Thymus (tissue), 14 donors: ENCODE measurements at places on chromosomes 12 and 14. TPM values are rescaled to one million over a fixed set of nuclear protein-coding genes. Genes with fewer than 3 reads are reported as not detected.

DNA sequence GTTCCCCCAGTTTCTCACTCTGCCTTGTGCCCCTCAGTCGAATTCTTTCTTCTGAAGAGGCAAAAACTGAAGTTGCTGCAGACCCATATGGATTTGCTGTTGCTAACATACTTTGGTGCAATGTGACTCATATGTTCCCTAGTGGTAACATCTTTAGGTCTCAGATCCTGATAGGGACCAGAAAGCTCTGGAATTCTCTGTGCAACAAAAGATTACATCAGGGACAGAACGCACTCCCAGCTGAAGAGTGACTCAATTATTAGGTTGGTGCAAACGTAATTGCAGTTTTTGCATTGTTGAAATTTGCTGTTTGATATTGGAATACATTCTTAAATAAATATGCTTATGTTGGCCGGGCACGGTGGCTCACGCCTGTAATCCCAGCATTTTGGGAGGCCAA, 8.2 kb upstream of the DHRS2 start:
- DNase-seq, result no peak
- no peak overlapping the region for H3K27ac ChIP-seq
- H3K4me1 ChIP-seq, result no peaks in the 10 kb centered on the region
- H3K27me3 ChIP-seq, result no peaks in the 10 kb centered on the region

- no peak overlapping the region for H3K27ac ChIP-seq
- H3K4me3 ChIP-seq, result no peak overlapping the region
- H3K36me3 ChIP-seq, result no peaks in the 10 kb centered on the region
Observed at GRCh38 chr14:30533126-30533525, 25.8 kb upstream of the G2E3 start.

DNA sequence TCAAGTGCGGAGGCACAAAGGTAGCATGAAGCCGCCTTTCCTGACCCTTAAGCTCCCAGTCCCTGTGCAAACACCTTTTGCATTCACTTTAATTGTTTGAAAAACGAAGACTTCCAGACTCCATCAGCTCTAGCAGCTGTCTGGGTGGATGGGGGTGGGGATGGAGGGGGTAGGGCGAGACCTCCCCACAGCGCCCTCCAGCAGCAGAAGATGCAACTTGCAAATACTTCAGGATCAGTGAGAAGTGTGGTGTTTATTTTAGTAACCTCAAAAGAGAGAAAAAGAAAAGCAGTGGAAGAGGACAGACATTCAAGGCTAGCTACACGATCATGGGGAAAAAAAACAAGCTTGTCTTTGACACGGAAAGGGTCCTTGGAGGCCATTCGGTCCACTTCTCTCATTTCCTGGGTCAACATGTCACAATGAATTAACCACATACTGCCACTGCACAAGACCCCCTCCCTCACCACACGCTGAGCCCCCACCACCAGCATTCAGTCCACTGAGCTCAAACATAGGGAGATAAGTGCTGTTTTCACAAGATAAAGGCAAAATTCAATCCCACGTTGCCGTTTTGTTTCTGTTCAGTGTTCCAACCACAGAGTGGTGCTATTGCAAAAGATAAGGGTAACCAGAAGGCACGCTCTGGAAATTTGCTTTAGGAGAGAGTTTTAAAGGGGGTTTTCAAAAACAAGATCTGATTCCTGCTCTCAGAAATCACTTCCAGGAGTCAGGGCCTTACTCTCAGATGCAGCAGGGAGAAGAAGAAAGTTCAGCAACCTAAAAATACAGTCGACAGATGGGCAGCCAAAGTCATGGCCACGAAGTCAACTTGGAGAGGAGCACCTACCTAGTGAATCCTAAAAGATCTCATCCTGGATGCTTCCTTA, 3.3 kb upstream of the NTF3 start:
- H3K4me3 ChIP-seq, result no peak overlapping the region
- no peak overlapping the region for H3K27ac ChIP-seq
- no peaks in the 10 kb centered on the region for H3K36me3 ChIP-seq
- H3K27me3 ChIP-seq, result peaks cover 47% of the 10 kb centered on the region

DNA sequence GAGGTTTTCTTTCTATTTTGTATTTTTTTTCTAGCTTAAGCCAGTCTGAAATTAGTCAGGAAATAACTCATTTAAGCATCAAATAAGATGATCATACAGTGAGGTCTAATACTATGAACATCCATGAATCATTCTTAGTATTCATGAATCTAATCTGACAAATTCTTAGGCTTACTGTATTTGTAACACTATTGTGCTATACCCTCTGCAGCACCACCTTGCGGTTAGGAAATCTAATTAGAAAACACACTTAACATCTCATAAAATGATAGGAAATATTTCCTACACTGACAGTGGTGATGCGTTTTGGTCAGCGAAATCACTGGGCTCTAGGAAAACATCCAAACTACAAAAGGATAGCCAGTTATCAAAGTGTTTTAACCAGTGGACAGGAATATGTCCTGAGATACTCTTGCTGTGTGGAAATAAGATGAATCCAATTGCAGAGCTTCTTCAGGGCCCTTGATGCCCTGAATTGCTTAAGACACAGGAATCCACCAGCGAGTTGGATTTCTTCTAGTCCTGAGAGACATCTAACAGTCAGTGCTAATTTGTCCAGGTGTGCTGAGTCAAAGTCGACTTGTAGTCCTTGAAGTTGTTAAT, 109.3 kb upstream of the MYF6 start:
- DNase-seq, result no peak
- H3K36me3 ChIP-seq, result no peaks in the 10 kb centered on the region
- H3K27ac ChIP-seq, result no peak overlapping the region
- H3K4me1 ChIP-seq, result no peaks in the 10 kb centered on the region

- no peaks in the 10 kb centered on the region for H3K36me3 ChIP-seq
- H3K27me3 ChIP-seq, result no peaks in the 10 kb centered on the region
- DNase-seq, result no peak
- H3K4me1 ChIP-seq, result no peaks in the 10 kb centered on the region
- H3K4me3 ChIP-seq, result no peak overlapping the region
Observed at GRCh38 chr12:124720681-124721500, 142.8 kb downstream of the SCARB1 start.

DNA sequence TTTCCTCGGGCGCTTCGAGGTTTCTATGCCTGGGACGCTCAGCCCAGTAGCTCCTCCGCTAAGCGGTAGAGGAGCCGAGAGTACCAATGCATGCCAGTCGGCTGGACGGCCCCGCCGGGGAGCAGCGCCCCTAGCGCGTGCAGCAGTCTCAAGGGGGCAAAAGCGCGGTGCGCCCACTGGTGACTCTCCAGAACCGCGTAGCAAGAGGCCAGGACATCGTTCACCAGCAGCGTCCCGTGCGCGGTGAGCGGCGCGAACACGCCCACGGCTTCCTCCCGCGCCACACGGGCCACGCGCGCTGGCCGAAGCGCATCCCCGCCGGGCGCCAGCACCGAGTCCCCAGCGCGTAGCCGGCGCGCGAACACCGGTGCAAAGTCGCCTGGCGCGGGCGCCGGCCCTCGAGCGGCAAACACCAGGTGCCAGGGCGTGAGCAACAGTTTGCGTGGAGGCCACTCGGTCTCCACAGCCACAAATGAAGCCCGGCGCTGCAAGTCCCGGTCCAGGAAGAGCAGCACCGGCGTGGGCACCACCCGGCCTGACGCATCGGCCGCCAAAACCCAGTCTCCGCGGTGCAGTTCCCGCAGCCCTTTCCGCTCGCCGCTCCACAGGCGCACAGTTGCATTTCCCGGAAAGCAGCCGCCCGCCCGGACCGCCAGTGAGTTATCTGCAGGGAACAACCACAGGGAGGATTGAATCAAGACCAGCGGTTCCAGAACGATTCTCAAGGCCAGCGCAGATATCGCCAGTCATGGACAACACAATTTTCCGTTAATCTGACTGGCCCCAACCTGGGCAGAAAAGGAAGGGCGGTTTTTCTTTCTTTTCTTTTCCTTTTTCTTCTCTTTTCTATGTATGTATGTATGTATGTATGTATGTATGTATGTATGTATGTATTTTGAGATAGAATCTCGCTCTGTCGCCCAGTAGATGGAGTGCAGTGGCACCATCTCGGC, 4.5 kb downstream of the DHH start:
- H3K27me3 ChIP-seq, result peaks cover 64% of the 10 kb centered on the region
- H3K4me1 ChIP-seq, result peaks cover 16% of the 10 kb centered on the region
- no peak overlapping the region for H3K4me3 ChIP-seq
- no peak for DNase-seq
- no peaks in the 10 kb centered on the region for H3K36me3 ChIP-seq

DNA sequence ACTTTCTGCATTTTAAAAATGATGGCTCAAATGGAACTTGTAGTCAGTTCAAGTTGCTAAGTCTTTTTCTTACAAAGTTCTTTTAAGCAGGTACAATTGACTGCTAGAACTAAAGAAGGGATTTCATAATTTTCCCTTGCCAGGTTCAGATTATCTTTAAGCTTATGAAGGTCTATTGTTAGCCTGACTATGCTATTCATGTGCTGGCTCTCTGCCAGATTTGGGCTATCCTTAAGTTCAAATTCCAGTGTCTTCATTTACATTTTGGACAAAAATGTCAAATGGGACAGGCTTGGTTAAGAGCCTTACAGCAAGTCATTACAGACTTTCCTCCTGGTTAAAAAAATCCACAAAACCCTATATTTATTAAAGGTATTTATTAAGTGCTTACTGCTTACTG, 42.3 kb downstream of the INSM2 start:
- H3K27me3 ChIP-seq, result no peaks in the 10 kb centered on the region
- H3K27ac ChIP-seq, result no peak overlapping the region
- no peak overlapping the region for H3K4me3 ChIP-seq
- no peak for DNase-seq
- H3K4me1 ChIP-seq, result no peaks in the 10 kb centered on the region

GRCh38 chr12:66662179-66662578, 16.7 kb downstream of the GRIP1 start:
- no peaks in the 10 kb centered on the region for H3K36me3 ChIP-seq
- no peak overlapping the region for H3K4me3 ChIP-seq
- H3K27me3 ChIP-seq, result no peaks in the 10 kb centered on the region
- H3K4me1 ChIP-seq, result no peaks in the 10 kb centered on the region
- DNase-seq, result no peak
- H3K27ac ChIP-seq, result no peak overlapping the region

DNA sequence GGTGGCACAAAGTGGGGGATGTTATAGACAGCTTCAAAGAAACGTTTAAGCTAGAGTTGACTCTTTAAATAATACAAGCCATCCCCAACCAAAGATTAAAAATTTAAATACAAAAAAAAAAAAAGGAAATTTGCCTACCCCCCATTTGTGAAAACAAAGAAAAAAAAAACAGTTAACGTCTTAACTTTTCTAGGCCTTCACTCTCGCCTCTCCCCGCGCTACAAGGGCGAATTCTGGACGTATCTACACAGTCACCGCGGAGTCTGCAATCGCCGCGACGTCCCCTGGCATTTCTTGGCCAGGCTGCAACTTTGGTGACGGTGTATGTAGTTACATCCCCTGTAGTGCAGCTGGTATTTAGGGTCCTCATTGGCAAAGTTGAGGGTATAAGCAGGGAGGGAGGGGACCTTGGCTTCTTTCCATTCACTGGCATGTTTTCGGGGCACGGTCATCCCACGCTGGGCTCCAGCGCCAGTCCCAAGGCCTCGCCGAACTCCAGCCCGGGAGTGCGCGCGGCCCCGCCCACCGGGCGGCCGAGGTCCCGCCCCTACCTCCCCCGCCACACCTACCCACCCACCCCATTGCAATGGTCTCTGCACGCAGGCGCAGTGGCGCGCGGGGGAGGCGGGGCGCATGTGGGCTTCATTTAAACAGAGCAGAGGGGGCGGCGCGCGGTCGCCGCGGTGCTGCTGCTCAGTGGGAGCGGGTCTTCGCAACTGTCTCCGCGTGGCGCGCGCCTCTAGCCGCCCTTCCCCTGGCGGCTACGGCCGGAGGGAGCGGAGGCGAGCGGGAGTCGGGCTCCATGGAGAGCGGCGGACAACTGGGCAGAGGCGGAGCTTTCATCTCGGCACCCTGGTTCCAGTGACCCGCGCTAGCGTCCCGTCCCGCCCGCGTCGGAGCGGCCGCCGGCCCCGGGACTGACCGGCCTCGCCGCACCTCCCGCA, at the start of gene NUDT4:
Gene NUDT4 (plus strand): TSS at position 674 of the 944 bp plus-strand sequence. CDS start 398 bp downstream, outside the sequence.
- H3K27me3 ChIP-seq, result no peaks in the 10 kb centered on the region
- no peaks in the 10 kb centered on the region for H3K36me3 ChIP-seq
- peak within 1 kb of the TSS; percentile 89 for H3K4me3 ChIP-seq
- peak; percentile 85 for DNase-seq

- no peak overlapping the region for H3K4me3 ChIP-seq
- H3K27ac ChIP-seq, result no peak overlapping the region
- no peaks in the 10 kb centered on the region for H3K36me3 ChIP-seq
- no peak for DNase-seq
Observed at GRCh38 chr12:89436062-89436461, 83.8 kb upstream of the DUSP6 start.

DNA sequence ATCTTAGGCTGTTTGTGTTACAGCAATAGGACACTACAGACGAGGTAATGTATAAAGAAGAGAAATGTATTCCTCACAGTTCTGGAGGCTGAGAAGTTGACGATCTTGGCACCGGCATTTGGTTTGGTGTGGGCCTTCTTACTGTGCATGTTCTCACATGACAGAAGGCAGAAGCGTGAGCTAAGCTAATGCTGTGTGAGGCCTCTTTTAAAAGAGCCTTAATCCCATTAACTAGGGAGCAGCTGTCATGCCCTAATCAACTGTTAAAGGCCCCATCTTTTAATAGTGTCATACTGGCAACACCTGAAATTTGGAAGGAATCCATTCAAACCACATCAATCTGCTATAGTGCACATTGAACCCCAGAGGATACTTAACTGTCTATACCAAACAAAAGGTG, 992.9 kb downstream of the GALC start:
- H3K4me3 ChIP-seq, result no peak overlapping the region
- H3K36me3 ChIP-seq, result no peaks in the 10 kb centered on the region
- no peak overlapping the region for H3K27ac ChIP-seq

- H3K27me3 ChIP-seq, result no peaks in the 10 kb centered on the region
- no peak for DNase-seq
- peaks cover 2% of the 10 kb centered on the region for H3K4me1 ChIP-seq
- no peaks in the 10 kb centered on the region for H3K36me3 ChIP-seq
Observed at GRCh38 chr14:51236314-51236713, 3.7 kb upstream of the TMX1 start.

- no peak for DNase-seq
- no peak overlapping the region for H3K4me3 ChIP-seq
- no peak overlapping the region for H3K27ac ChIP-seq
- no peaks in the 10 kb centered on the region for H3K27me3 ChIP-seq
- no peaks in the 10 kb centered on the region for H3K36me3 ChIP-seq
Observed at GRCh38 chr14:64692986-64693809, 11.0 kb upstream of the PLEKHG3 start.

The TAS2R20 gene
- total RNA-seq, result 0.76 TPM

The TM9SF1 gene
- total RNA-seq, result 18.2 TPM
